ENCODE measurements at places on chromosomes 2 and 18.
A peak's percentile ranks its signal among the peaks of the same experiment; 100 is the strongest.

DNA sequence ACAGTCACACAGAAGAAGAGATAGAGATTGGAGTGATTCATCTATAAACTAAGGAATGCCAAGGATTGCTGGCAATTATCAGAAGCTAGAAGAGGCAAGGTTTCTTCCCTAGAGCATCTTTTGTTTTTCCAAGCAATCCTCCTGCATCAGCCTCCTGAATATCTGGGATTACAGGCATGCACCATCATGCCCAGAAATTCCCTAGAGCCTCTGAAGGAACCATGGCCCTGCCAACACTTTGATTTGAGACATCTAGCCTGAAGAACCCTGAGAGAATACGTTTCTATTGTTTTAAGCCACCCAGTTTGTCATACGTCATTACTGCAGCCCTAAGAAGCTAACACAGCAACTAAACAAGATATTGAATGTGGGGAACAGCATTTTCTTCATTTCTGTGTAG is 525.0 kb downstream of the ERBB4 start:
- no peak for DNase-seq

DNA sequence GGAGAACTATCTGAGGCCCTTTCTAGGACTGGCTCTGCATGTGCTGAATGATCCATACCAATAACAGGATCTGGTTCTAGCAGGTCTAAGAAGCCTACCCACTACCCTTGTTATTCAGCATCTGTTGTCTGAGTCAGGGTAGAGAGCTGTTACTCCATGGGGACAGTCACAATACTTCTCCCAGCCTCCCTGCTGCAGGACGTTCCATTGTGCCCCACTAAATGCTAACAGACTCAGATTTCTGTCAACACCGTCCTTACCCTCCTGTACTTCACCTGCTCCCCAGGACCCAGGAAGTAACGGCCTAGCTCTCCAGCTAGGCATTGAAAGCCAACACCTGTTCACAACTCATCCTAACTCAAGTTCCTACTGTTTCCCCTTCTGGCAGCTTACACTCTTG is 719.7 kb upstream of the ID2 start:
- DNase-seq: peak; percentile 2

DNA sequence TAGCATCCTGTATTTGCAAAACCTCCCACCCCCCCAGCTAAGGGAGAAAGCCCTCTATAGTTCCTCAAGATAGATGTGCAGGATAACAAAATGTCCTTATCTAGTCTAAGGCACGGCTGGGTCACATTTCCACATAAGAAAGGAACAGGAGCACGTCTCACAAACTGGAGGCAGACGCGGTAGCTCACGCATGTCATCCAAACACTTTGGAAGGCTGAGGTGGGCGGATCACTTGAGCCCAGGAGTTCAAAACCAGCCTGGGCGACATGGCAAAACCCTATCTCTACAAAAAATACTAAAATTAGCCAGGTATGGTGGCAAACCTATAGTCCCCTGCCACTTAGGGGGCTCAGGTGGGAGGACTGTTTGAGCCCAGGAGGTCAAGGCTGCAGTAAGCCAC is 9.3 kb downstream of the SF3B1 start:
- DNase-seq: no peak

DNA sequence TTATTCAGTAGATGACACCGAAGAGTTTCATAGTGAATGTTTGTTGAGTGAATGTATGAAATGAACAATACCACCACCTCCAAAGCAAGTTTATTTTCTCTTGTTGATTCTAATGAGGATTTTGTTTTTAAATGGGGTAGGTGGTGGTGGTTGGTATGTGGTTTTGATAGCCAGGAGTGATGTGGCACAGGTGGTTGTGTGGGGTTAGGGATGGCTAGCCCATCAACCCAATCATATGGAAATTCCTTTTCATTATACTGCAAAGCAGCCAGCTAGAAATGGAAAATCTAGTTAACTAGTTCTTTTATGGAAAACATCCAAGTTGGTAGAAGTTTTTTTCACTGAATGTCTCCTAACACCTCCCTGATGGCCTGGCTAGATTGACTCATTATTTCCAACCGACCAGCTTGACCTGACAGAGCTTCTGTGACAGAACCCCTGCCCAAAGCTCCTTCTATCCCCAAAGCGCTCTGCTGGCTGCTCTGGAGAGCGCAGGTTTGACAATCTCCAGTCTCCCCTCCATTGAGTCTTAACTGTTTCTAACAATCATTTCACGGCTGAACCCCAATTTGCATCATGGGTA is 376.9 kb downstream of the MTX2 start:
- DNase-seq: no peak

- no peak for DNase-seq
Observed at GRCh38 chr2:183991968-183992367, 606.4 kb upstream of the ZNF804A start.

DNA sequence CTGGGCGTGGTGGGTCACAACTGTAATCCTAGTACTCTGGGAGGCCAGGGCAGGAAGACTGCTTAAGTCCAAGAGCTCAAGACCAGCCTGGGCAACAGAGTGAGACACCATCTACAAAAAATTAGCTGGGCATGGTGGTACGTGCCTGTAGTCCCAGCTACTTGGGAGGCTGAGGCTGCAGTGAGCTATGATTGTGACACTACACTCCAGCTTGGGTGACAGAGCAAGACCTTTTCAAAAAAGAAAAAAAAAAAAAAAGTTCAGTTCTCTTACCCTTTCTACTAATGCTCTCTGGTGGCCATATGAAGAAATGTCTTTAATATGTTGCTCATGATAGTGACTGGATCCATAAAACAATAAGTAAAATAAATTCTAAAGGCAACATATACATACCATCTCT is 14.9 kb downstream of the TYW5 start:
- DNase-seq: no peak

- no peak for DNase-seq
Observed at GRCh38 chr2:144489315-144489916, 30.5 kb downstream of the ZEB2 start.

DNA sequence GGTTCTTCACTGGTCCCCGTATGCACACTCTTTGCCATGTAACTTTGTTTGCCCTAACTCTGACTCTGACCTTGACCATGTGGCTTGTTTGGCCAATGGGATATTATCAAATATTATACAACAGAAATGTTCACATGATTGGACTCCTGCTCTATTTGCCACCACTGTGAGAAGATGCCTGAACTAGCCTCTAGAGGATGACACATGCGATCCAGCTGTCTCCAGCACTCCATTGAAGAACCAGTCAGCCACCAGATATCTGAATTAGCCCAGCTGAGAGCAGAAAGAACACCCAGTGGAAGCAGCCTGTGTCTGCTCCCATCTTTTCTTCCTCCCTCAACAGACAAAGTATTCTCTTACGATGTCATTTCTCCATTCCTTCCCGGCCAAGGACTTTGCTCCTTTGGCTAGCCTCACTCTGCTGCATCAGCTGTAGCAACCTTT is 412.1 kb downstream of the IRS1 start:
- DNase-seq: no peak

GRCh38 chr2:60439219-60439974 is 114.1 kb downstream of the BCL11A start:
- DNase-seq: no peak
